Naive thymus-derived CD4-positive, alpha-beta T cell (primary cell): ENCODE measurements at places on chromosomes 7 and 10. TPM values are rescaled to one million over a fixed set of nuclear protein-coding genes. Genes with fewer than 3 reads are reported as not detected.

DNA sequence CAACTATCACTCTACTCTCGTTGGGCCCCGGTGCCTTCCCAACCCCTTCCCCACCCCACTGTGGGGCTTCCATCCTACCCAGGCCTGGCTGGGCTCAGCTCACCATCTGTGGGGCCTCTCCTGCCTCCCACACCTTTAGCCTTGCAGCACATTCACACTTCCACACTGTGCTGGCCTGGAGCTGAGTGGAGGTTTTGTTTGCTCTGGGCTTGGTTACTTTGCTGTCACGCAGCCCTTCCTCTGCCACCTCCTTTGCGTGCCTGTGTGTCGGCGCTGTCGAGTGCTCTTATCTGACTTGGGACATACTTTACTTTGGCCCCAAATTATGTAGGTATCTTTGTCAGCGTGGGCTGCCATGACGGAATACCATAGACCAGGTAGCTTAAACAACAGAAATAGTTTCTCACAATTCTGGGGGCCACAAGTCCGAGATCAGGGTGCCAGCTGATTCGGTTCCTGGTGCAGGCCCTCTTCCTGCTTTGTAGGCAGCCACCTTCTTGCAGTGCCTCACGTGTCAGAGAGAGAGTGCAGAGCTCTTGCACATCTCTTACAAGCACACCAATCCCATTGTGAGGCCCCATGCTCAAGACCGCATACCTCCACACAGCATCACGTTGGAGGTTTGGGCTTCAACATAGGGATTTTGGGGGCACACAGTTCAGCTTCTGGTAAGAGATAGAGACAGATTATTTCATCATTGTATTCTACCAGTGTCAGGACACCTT is 89.0 kb downstream of the CUL1 start:
- DNase-seq = no peak

- DNase-seq = no peak
Observed at GRCh38 chr10:78173360-78174015, 139.8 kb downstream of the RPS24 start.

GRCh38 chr10:118543714-118544400 is 51.6 kb downstream of the PRLHR start:
- DNase-seq = peak; percentile 18

GRCh38 chr10:110408203-110408871 is 89.4 kb upstream of the DUSP5 start:
- DNase-seq = no peak

DNA sequence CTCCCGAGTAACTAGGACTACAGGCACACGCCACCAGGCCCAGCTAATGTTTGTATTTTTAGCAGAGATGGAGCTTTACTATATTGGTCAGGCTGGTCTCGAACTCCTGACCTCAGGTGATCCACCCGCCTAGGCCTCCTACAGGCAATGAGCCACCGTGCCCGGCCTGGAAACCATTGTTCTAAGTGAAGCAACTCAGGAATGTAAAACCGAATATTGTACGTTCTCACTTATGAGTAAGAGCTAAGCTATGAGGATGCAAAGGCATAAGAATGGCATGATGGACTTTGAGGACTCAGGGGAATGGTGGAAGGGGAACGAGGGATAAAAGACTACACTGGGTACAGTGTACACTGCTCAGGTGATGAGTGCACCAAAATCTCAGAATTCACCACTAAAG is 235.1 kb upstream of the AUTS2 start:
- DNase-seq = no peak

DNA sequence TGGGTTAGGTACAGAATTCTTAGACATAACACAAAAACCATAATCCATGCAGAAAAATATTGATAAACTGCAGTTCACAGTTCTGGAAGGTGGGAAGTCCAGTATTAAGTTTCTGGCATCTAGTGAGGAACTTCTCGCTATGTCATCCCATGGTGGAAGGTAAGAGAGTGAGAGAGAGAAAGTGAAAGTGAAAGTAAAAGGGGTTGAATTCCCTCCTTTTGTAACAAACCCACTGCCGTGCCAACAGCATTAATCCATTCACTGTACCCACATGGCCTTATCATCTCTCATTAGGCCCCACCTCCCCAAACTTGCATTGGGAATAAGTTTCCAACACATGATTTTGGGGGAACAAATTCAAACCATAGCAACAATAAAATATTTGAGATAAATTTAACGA is 17.1 kb downstream of the ZNF485 start:
- DNase-seq = peak; percentile 27

- DNase-seq = no peak
Observed at GRCh38 chr7:144508702-144509101, 105.2 kb upstream of the NOBOX start.

- no peak for DNase-seq
Observed at GRCh38 chr7:30864101-30864500, 47.6 kb upstream of the AQP1 start.

GRCh38 chr10:104037261-104037951 is 48.3 kb downstream of the COL17A1 start:
- no peak for DNase-seq

DNA sequence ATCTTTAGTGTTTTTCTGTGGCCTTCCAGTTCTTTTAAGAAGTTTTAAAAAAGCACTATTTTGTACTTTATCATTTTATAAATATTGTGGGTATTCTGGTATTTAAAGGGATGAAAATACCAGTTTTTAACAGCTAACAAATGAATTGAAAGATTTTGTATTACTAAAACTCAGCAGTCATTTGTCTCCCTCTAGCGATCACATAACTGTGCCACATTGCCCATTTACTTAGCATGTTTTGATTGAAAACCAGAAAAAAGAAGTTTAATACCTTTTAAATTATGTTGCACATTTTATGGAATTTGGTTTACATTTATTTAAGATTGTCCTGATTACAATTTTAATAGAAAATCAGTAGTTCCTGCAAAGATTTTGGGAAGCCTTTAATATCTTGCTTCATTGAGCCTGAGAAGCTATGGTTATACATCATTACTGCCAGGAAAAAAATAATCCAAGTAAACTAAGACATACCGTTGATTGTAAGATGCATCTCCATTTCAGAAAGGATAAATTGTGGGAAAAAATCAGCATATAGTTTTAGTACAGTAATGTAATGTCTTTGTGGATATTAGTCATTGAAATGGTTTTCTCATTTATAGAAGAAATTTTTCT is 34.9 kb downstream of the TAX1BP1 start:
- DNase-seq = peak; percentile 17

DNA sequence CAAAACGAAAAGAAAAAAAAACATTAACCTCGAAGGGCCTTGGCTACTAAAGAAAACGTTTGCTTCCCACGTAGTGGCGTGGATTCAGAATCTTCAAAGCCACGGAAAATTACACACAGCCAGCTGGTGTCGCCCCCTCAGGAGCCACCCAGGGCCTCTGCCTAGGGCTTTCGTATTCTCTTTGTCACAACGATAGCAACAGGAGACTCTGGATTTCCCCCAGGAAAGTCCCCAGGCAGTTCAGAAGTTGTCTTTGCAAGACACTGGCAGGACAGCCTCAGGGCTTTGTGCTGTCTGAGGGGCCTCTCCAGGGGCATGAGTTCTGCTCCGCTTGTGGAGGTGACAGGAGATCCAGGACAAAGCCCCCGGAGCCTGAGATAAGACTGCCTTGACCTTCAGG is 150.2 kb upstream of the INSYN2A start:
- no peak for DNase-seq

GRCh38 chr7:26188206-26188956 is 12.2 kb downstream of the HNRNPA2B1 start:
- no peak for DNase-seq

DNA sequence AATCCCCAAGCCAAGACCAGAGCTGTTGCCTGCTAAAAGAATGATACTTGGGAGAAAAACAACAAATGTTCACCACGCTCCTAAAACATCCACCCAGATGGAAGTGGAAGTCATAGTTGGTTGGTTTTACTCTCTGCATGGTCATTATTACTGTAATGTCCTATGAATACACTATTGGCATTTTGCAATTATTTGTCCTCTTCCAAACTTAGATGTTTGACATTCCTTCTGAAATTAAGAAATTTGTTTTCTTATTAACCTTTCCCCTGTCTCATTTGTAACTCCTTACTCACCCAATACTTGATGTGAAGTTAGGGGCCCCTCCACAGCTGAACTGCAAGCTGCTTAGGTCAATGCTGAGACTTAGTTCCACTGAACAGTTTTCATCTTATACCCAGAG is 383.3 kb downstream of the INHBA start:
- DNase-seq = no peak

GRCh38 chr10:126904516-126904817 is 761 bp upstream of the DOCK1 start:
- no peak for DNase-seq

- DNase-seq = no peak
Observed at GRCh38 chr7:51222916-51223315, 93.7 kb downstream of the COBL start.

DNA sequence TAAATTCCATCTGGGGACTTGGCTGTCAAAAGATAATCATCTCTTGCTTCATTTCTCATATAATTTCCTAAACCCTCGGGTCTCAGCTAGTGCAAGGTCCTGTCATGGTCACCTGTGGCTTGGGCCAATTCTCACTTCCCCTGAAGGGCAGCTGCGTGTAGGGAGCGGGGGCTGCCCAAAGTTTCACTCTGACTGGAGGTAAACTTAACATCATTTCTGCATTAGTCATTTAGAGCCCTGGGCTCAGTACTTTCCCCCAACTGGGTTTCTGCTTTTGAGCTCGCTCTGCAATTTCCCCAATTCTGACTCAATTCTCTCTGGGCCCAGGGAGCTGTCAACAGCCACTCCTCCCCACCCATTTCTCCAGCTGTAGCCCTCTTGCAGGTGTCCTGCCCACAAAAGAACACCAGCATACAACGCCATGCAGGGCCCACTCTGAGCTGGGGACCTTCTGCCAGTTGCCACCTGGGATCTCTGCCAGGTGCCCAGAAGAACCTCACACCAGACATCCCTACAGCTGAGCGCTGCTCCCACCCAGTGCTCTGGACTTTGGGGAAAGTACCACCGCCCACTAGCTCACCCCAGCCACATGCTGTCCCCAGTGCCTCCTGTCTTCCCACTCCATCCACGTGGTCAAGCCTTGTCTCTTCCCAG is 37.9 kb downstream of the VOPP1 start:
- peak; percentile 79 for DNase-seq

DNA sequence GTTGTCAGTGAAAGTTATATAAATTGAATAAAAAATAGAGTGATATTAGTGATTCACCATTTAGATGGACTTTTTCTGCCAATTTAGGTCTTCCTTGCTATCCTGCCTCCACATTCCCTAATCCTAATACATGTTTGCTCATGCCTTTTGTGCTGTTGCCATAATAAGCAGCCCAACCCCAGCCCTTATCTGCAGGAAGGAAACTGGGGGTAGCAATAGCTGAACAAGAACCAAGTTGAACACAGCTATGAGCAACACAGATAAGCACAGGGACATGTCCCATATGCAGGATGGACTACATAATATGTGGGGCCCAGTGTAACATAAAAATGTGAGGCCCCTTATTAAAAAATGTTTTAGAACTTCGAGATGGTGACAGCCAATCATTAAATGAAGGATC is 91.2 kb upstream of the AHR start:
- no peak for DNase-seq

- no peak for DNase-seq
Observed at GRCh38 chr10:102523250-102524029, 19.7 kb downstream of the SUFU start.

DNA sequence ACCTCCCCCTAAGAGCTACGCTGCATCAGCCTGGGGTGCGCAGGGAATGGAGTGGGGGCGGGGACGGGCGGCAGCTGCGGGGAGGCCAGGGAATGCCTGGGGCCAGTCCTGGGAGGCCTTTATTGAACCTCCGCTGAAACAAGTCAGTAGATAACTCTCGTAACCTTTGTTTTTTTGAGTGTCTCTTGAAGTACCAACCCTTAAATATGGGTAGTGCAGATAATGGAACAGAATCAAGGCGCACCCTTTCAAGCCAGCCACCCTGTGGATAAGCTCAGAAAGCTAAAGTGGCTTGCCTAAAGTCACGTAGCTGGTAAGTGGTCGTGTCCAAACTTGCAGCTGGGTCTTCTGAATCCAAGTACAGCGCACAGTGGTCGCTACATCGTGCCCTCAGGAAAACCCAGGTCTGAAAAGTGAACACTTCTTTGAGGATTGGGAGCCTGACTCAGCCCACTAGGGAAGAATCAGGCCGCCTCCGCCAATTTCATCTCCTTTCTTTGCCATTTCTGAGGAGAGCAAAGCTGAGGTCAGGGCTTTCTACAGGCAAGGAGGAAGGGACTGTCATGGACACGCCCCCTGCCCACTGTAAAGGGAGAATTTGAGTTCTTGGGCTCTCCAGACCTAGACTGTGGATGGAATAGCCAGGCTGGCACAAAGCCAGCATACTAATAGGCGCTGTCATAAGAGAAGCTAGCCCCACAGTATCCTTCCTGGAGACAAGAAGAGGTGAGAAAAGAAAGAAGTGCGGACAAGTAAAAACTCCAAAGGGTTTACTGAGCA is 3.2 kb upstream of the EGR2 start:
- no peak for DNase-seq

GRCh38 chr10:122020226-122020625 is 31.3 kb downstream of the TACC2 start:
- no peak for DNase-seq

- no peak for DNase-seq
Observed at GRCh38 chr10:90133606-90134005, 432.2 kb downstream of the KIF20B start.

GRCh38 chr10:129690248-129691070 is 223.4 kb downstream of the MGMT start:
- DNase-seq = no peak

GRCh38 chr10:101535949-101536348 is 52.1 kb downstream of the POLL start:
- no peak for DNase-seq

- no peak for DNase-seq
Observed at GRCh38 chr7:47215049-47215448, 366.9 kb downstream of the TNS3 start.

DNA sequence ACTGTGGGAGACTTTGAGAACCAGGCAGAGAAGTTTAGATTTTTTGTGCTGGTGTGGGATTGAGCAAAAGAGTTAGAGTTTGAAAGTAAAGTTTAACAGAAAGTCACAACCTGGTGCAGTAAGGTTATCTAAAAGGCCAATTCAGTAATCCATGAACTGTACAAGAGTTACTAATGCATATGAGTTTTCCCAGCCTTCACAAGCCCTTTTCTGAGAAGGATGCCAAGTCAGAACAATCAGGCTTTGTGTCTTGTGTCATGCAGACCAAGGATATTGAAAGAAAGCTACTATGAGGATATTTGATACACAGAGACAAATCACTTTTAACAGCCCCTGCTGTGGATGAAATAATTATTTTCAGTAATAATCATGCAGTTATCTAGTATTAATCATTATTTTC is 68.8 kb upstream of the MYO3A start:
- no peak for DNase-seq

MAP3K8 gene
- 0.28 TPM for polyA plus RNA-seq

PMS2 gene
- polyA plus RNA-seq = 8.4 TPM

NCF1 gene
- polyA plus RNA-seq = 10.0 TPM

COL17A1 gene
- polyA plus RNA-seq = not detected

CALML5 gene
- polyA plus RNA-seq = not detected

FGF8 gene
- not detected for polyA plus RNA-seq

ASZ1 gene
- not detected for polyA plus RNA-seq

CUX1 gene
- 24.4 TPM for polyA plus RNA-seq

SLC13A1 gene
- polyA plus RNA-seq = not detected

ZNF316 gene
- polyA plus RNA-seq = 4.4 TPM
